Stimulated activated CD8-positive, alpha-beta memory T cell treated with anti-CD3 and anti-CD28 coated beads, Interleukin-15, amount 100 ng/mL, for 1 hour (primary cell): ENCODE measurements at places on chromosomes 6 and 20.

DNA sequence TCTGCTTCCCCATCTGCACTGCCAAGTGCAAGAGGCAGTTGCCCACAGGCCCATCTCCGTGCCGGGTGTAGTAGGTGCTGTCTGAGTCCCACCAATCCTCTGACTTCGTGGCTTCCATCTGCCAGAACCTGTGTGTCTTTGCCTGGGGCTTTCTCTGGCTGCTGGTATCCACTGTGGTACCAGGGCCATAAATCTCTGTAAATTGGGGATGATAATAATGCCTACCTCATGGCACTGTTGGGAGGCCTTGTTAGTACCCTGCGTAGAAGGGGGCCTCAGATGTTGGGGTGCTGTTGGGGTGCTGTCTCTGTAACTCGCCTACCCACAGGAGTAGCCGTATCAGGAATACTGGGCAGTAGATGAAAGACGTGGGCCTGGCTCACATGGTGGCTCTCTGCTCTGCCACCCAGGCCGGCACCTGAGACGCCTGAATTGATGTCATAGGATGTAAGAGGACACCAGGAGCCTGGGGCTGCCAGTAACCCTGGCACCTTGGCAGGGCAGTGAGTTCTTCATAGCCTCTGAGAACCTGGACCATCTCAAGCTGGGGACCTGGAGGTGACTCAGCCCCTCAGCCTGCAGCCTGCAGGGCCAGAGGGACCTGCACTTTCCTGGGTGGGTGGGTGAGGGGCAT is 94.1 kb upstream of the RNF24 start:
- no peak for DNase-seq

- no peak for DNase-seq
These were observed 55.9 kb upstream of the UBR2 start for GRCh38 chr6:42507901-42508300.

DNA sequence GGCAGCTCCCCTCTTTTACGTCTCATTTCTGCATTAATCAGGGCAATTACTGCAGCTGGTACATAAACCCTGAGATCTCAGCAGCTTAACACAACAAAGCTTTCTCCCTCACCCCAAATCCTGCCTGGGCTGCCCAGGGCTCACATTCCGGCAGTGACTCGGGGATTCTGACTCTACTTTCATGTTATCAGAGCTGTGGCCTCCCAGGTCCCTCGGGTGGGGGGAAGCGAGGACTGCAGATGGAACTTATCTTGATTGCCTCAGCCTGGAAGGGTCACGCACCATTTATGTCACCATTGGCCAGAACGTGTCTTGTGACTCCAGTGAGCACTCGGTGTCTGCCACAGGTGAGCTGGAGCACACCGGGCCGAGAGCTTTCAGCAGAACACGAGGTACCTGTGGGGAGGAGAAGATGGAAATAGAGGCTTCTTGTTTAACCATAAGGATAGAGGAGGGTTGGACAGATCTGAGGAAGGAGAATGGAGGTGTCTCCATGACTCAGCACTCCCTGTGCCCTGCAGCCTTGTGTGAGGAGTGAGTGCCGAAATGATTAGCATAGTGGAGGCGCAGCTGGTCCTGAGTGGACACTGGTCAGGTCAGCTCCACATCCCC is 88.5 kb upstream of the EXOC2 start:
- DNase-seq: no peak

DNA sequence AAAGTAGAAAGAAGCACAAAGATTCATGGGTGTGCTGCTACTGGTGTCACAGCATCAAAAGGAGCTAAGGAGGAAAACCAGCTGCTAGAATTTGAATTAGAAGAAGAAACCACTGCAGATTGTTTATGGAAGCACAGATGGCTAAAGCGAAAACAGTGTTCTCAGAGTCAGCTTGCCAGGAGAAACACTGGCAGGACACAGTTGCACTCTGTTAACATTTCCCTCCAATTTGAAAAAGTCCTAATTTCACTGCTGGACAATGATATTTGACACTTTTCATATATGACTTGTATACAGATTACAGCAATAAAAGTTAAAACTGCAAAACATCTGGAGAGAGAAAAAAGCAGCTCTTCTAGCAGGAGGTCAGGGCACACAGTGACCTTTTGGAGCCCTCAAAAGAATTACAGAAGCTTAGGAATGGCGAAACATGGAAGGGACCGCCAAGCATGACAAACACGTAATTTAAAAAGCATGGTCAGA is 314.5 kb downstream of the COL12A1 start:
- no peak for DNase-seq

DNA sequence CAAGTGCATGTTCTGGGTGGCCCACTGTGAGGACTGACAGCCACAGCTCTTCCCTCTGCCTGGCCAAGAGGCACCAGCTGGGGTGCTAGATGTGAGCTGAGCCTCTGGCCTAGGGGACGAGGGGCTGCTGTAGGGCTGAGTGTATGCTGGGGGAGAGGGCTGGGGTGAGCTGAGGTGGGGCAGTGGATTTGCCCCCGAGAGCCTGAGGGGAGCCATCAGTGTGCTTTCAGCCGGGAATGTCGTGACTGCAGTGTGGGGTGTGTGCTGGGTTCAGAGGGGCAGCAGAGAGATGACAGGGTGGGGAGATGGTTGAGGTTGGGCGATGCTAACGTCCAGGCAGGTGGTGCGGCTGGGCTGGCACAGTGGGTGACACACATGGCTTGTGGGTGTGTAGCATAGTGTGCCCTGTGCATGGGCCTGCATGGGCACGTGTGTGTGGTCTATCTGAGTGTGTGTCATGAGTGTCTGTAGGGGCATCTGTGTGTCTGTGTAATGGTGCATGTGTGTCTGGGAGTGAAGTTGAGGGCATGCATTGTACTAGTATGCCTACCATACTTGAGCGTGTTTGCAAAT is 46.0 kb upstream of the BLCAP start:
- DNase-seq: no peak

- DNase-seq: no peak
These were observed 11.0 kb upstream of the HDGFL1 start for GRCh38 chr6:22558288-22558882.
